ENCODE measurements at places on chromosomes 1 and 21. TPM values are rescaled to one million over a fixed set of nuclear protein-coding genes. Genes with fewer than 3 reads are reported as not detected.
A peak's percentile ranks its signal among the peaks of the same experiment; 100 is the strongest.

- no peak for DNase-seq
Measured at GRCh38 chr1:170326186-170326585, 180.4 kb downstream of the NTMT2 start.

- no peak for DNase-seq
Measured at GRCh38 chr1:8418301-8418700, 100.4 kb downstream of the SLC45A1 start.

DNA sequence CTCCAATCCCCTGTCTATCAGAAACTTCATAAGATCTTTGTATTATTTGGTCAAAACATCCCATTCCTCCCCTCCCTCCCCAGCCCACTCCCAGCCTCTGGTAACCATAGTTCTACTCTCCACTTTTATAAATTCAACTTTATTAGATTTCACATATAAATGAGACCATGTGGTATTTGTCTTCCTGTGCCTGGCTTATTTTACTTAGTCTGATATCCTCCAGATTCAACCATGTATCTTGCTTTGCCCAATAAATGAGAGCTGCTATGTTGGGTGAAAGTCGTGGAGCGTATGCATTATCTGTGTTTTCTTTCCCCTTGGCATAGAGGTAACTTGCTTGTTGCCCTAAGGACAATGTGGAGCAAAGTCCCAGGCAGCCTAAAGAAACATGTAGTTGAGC, 28.5 kb upstream of the CHRM3 start:
- DNase-seq, result no peak

GRCh38 chr21:39863111-39863510, 4.1 kb upstream of the PCP4 start:
- no peak for DNase-seq

GRCh38 chr1:21520899-21521716, 11.9 kb downstream of the ALPL start:
- peak; percentile 65 for DNase-seq

- peak; percentile 94 for DNase-seq
Measured at GRCh38 chr1:42943166-42943565, 15.5 kb downstream of the SLC2A1 start.

GRCh38 chr21:45592208-45592619, 50.0 kb upstream of the SLC19A1 start:
- no peak for DNase-seq

DNA sequence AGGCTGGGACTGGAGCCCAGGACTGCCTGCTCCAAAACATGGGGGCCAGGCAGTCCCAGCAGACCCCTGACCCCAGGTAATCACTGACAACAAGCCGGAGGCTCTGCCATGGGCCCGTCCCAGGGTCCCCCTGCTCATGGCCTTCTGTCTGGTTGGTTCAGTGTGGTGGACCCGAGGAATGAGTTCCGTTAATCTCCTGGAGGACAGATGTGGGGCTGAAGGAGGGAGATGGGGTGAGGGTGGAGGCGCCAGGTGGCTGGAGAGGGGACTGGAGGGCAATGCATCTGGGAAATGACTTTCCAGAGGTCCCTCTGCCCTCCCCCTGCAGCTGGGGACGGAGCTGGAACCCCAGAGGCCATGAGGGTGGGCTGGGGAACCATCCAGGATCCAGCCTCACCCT, 103.2 kb downstream of the EBNA1BP2 start:
- no peak for DNase-seq

PIK3R3 gene
- total RNA-seq, result 10.5 TPM

BCL2L15 gene
- not detected for total RNA-seq

GNAT2 gene
- total RNA-seq, result not detected

AQP10 gene
- total RNA-seq, result not detected

TNFSF4 gene
- 1.3 TPM for total RNA-seq

IGSF9 gene
- total RNA-seq, result not detected
